SJSA1 (cell line): ENCODE measurements at places on chromosomes 6 and 20.

- H3K36me3 ChIP-seq = peaks cover 34% of the 10 kb centered on the region; the same call in 1 of the 2 replicates
- no peak overlapping the region for H3K27ac ChIP-seq
- H3K27me3 ChIP-seq = no peaks in the 10 kb centered on the region
- DNase-seq = no peak
Measured at GRCh38 chr20:44930517-44931168, 20.8 kb downstream of the PABPC1L start.

GRCh38 chr6:141398949-141399348 lies 733.8 kb upstream of the GJE1 start:
- H3K36me3 ChIP-seq = no peaks in the 10 kb centered on the region
- DNase-seq = no peak
- H3K27ac ChIP-seq = no peak overlapping the region
- no peak overlapping the region for H3K4me3 ChIP-seq
- H3K27me3 ChIP-seq = no peaks in the 10 kb centered on the region

GRCh38 chr20:39916236-39916765 lies 772.7 kb downstream of the MAFB start:
- H3K4me3 ChIP-seq = no peak overlapping the region
- H3K27me3 ChIP-seq = no peaks in the 10 kb centered on the region
- no peaks in the 10 kb centered on the region for H3K36me3 ChIP-seq
- DNase-seq = no peak
- no peak overlapping the region for H3K27ac ChIP-seq

DNA sequence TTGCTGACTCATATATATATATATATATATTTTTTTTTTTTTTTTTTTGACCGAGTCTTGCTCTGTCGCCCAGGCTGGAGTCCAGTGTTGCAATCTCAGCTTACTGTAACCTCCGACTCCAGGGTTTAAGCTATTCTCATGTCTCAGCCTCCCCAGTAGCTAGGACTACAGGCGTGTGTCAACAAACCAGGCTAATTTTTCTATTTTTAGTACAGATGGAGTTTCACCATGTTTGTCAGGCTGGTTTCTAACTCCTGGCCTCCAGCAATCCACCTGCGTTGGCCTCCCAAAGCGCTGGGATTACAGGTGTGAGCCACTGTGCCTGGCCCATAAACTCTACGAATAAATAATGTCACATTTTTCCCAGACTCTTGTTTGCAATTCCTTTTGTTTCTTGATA lies 4.8 kb downstream of the LRP11 start:
- no peaks in the 10 kb centered on the region for H3K27me3 ChIP-seq
- peak overlapping the region; percentile 88 for H3K27ac ChIP-seq
- H3K4me3 ChIP-seq = no peak overlapping the region
- H3K36me3 ChIP-seq = peaks cover 18% of the 10 kb centered on the region
- H3K4me1 ChIP-seq = peaks cover 80% of the 10 kb centered on the region
- DNase-seq = peak; percentile 44

- H3K4me3 ChIP-seq = no peak overlapping the region
- peaks cover 4% of the 10 kb centered on the region; the same call in 1 of the 2 replicates for H3K36me3 ChIP-seq
- no peak overlapping the region for H3K27ac ChIP-seq
- peaks cover 8% of the 10 kb centered on the region for H3K4me1 ChIP-seq
Measured at GRCh38 chr20:829551-829950, 4.0 kb upstream of the FAM110A start.

GRCh38 chr20:48682529-48683363 lies 145.1 kb downstream of the PREX1 start:
- H3K4me1 ChIP-seq = peaks cover 9% of the 10 kb centered on the region
- no peak for DNase-seq
- H3K27ac ChIP-seq = no peak overlapping the region
- H3K4me3 ChIP-seq = no peak overlapping the region
- no peaks in the 10 kb centered on the region for H3K27me3 ChIP-seq

DNA sequence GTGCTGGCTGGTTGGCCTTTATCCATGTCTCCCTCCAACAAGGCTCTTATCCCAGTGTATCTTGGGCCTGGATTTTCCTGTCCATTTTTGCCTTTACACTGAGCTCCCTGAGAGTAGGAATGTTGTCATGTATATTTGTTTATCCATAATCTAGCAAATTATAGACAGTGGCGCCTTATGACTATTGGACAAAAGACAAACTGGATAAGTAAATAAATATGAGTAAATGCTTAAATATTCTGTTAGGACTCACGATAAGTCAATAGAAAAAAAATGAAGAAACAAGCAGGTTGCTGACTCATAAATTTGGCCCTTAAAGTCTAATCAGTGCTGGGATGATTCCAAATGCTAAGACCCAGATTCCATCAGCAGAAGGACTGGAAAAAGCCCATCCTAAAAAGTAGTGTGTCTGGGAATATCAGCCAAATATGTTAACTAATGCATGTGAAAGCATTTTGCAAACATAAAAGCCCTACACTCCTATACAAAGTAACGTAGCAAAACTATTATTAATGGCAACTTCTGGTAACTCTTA lies 55.0 kb upstream of the PCSK2 start:
- no peak overlapping the region for H3K27ac ChIP-seq
- H3K4me3 ChIP-seq = no peak overlapping the region
- H3K27me3 ChIP-seq = no peaks in the 10 kb centered on the region; the same call in 1 of the 2 replicates
- H3K36me3 ChIP-seq = no peaks in the 10 kb centered on the region
- no peaks in the 10 kb centered on the region for H3K4me1 ChIP-seq

DNA sequence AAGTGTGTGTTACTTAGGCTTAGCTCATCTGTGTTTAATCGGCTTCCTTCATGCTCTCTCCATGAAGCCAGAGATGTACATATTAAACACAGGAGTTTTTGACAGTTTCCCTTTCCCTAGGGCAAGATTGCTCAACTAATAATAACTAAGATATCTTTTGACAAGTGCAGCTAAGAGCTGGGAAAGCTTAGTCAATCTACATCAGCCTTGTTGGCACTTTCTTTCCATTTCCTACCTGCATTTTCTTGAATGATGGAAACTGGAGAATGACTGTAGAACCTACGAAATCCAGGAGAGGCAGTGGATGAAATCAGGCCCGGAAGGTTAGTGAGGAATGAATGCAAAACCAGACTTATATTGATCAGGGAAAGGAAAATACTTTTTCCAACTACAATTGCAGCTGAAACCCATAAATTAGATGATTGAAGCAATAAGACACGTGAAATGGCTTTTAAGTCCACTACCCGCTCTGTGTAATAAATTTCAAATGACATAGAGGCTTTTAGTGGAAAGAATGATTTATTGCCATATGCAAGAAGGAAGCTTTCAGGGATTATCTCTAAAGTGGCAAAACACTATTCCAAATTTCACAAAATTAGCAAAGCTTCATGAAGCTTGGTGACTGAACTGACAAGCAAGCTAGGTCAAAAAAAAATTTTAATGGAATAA lies 237.2 kb upstream of the ID4 start:
- DNase-seq = no peak
- H3K36me3 ChIP-seq = no peaks in the 10 kb centered on the region
- H3K27me3 ChIP-seq = no peaks in the 10 kb centered on the region; the same call in 1 of the 2 replicates
- no peaks in the 10 kb centered on the region for H3K4me1 ChIP-seq

DNA sequence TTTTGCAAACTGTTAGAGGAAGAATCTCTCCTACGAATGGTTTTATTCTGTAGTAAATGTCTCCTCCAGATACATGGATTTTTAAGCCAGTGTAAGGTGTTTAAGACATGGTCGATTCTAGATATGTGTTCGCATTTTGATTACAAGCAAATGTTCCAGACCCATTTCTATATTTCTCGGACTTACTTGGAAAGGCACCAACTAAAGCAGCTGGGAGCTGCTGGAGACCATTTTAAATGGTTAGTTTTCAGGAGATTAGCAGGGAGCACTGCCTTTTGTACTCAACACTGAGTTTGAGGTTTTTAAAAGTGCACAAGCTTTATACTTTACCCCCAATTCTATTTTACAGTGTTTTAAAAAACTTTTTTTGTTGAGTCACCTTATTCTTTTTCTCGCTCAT lies 857.0 kb downstream of the KIF16B start:
- no peaks in the 10 kb centered on the region for H3K27me3 ChIP-seq
- no peaks in the 10 kb centered on the region for H3K36me3 ChIP-seq
- H3K27ac ChIP-seq = no peak overlapping the region
- no peaks in the 10 kb centered on the region for H3K4me1 ChIP-seq
- no peak overlapping the region for H3K4me3 ChIP-seq

DNA sequence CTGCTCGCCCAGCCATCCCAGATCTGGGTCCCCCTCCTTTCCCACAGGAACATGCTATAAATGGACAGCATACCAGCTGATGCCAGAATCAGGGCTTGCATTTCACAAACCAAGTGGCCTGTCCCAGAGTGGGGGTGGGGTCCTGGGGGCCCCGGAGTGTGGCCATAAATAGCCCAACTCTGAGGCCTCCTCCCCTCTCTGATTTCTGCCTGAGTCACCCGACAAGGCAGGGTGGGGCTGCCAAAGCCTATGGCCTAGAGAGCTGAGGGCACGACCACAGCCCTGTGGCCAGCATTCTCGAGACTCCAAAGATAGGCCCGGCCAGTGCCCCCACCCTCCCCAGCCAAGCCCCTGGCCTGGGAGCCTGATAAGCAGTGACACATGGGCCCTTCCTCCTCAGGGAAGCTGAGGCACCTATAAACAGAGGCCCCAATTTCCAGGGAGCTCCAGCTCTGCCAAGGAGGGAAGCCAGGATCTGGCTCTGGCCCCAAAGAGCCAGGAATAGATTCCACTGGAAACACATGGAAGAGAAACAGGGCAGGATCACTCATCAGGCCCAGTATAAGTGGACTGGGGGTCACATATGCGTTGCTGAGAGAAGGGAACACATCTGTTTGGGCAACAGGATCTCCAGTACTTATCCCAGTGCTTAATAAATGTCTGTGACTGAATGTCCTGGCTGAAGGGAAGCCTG lies 20.3 kb downstream of the SNTA1 start:
- peak; percentile 85 for DNase-seq
- H3K4me3 ChIP-seq = no peak overlapping the region
- peak overlapping the region; percentile 75 for H3K27ac ChIP-seq
- no peaks in the 10 kb centered on the region for H3K27me3 ChIP-seq
- H3K36me3 ChIP-seq = no peaks in the 10 kb centered on the region

DNA sequence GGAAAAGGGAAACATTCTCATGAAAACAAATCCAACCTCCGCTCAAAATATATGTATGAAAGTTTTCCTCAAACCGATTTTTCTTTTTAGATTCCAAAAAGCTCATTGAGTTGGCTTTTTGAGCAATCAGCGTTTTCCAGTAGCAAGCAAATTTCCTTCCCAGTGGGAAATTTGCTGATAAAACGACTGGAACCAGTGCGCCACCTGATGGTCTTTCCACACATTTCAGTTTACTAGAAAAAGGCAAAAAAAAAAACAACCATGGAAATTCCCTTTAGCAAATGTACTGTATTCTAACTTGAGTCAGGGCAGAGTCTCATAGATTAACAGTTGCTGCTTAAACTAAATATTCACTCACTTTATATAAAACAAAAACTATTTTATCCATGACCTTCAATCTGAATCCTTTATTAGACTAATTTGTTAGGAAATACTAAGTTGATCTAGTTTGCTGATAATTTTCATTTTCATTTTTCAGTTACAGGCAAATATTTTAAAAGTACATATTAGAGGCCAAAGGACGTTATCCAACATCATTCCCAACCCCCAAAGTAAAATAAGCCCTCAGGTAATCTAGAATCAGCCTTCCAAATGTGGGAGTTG lies 271.5 kb downstream of the FOXA2 start:
- no peak overlapping the region for H3K4me3 ChIP-seq
- H3K4me1 ChIP-seq = no peaks in the 10 kb centered on the region
- no peak overlapping the region for H3K27ac ChIP-seq
- no peaks in the 10 kb centered on the region for H3K27me3 ChIP-seq
- no peaks in the 10 kb centered on the region for H3K36me3 ChIP-seq
- no peak for DNase-seq

GRCh38 chr6:29294499-29294914 lies 7.0 kb upstream of the OR14J1 start:
- H3K4me1 ChIP-seq = no peaks in the 10 kb centered on the region
- H3K27me3 ChIP-seq = no peaks in the 10 kb centered on the region
- DNase-seq = no peak

- H3K4me1 ChIP-seq = peaks cover 7% of the 10 kb centered on the region
- H3K4me3 ChIP-seq = no peak overlapping the region
- no peak for DNase-seq
- no peaks in the 10 kb centered on the region for H3K27me3 ChIP-seq
- H3K36me3 ChIP-seq = no peaks in the 10 kb centered on the region
Measured at GRCh38 chr20:33986560-33987216, 7.0 kb upstream of the RALY start.

GRCh38 chr20:51620432-51620831 lies 77.9 kb upstream of the NFATC2 start:
- DNase-seq = no peak
- H3K4me1 ChIP-seq = no peaks in the 10 kb centered on the region
- no peaks in the 10 kb centered on the region for H3K36me3 ChIP-seq
- H3K27me3 ChIP-seq = no peaks in the 10 kb centered on the region
- no peak overlapping the region for H3K27ac ChIP-seq

DNA sequence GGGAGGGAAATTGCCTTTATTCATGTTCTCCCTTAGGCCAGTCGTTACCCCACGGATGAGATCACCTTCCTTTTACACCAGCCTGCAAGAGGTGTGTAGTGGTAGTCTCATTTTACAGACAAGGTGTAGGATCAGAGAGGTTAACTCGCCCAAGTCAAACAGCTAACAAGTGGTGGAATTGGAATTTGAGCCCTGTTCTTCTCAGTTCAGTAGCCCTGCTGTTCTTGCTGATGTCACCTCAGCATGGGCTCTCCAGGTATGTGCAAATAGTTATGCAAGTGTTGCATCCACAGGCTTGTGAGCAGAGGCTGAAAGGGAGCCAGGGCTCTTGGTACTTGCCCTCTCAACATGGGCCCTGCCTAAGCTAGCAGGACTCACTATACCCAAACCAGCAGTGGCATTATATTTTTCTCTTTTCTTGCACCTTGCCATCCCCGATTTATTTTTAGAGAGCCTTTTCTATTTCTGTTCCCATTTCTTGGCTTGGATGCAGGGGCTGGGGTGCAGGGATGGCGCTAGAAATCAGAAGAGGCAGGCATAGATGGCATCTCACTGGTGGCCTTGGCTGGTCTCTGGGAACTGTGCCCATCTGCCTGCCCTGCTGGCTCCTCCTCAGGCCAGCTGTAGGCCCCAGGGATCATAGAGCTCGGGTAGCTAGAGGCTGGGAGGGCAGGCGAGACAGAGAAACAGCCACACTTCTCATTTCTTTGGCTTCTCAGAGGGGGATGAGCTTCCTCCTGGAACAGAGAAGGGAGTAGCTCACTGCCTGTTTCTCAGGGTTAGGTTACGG lies 18.2 kb downstream of the PPARD start:
- DNase-seq = no peak
- no peaks in the 10 kb centered on the region for H3K4me1 ChIP-seq
- H3K4me3 ChIP-seq = no peak overlapping the region
- peaks cover 61% of the 10 kb centered on the region for H3K36me3 ChIP-seq
- no peak overlapping the region for H3K27ac ChIP-seq
- H3K27me3 ChIP-seq = no peaks in the 10 kb centered on the region

GRCh38 chr6:132405143-132405915 lies 4.1 kb upstream of the MOXD1 start:
- H3K27me3 ChIP-seq = no peaks in the 10 kb centered on the region
- no peak overlapping the region for H3K4me3 ChIP-seq
- no peaks in the 10 kb centered on the region for H3K36me3 ChIP-seq
- peak overlapping the region; percentile 11; the same call in 1 of the 2 replicates for H3K27ac ChIP-seq
- H3K4me1 ChIP-seq = peaks cover 34% of the 10 kb centered on the region

DNA sequence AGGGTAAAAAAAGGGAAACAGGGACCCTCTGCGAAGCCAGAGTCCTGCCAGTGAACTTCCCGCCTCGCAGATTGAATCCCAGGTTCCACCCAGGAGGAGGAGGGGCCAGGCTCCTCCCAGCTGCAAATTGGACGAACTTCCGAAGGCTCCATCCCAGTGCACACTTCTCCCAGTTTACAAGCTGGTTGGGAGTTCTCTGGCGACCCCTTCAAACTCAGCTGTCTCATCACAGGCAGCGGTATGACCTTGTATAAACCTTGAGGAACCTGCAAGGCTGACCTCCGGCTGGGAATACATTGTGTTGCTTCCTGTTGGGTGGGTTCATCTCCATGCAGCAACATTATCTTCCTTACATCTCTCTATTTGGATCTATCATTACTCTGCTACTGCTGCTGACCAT lies 962.7 kb downstream of the GRIK2 start:
- no peak overlapping the region for H3K4me3 ChIP-seq
- no peak overlapping the region for H3K27ac ChIP-seq
